ENCODE measurements at places on chromosomes 3 and 15.

DNA sequence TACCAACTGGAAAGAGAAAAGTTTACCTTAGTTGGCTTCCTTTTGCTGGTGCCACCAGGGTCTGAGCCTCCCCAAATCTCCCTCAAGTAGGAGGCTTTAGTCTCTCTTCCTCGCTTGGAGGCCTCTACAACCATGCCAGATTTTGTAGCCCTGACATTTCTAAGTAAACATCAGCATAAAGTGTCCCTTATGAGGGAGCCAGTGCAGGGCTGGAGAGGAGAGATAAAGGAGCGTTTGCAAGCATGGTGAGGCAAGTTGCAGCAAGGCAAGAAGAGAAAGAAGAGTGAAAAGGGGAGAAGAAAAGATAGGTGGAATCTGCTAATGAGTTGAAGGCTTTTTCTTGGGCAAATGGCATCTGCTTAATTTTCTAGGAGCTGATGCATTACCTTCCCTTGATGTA, 82.7 kb upstream of the FNDC3B start:
- peak; percentile 53 for DNase-seq

DNA sequence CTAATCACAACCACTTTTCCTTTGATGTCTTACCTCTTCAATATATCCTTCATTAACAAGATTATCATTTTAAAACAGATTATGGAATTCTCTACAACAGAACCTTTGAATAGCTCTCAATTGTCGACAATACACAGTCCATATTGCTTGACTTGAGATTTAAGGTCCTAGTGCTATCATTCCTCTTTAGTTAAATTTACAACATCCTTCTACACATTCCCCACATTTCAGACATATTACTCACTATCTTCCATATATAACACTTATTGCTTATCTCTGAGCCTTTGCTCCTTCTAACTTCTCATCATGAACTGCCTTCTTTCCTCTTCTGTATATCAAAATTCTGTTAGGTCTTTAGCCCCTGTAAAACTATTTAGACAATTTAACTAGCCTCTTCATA, 247.0 kb downstream of the STXBP5L start:
- no peak for DNase-seq

- no peak for DNase-seq
Measured at GRCh38 chr3:104614564-104614963, 752.1 kb upstream of the ALCAM start.

DNA sequence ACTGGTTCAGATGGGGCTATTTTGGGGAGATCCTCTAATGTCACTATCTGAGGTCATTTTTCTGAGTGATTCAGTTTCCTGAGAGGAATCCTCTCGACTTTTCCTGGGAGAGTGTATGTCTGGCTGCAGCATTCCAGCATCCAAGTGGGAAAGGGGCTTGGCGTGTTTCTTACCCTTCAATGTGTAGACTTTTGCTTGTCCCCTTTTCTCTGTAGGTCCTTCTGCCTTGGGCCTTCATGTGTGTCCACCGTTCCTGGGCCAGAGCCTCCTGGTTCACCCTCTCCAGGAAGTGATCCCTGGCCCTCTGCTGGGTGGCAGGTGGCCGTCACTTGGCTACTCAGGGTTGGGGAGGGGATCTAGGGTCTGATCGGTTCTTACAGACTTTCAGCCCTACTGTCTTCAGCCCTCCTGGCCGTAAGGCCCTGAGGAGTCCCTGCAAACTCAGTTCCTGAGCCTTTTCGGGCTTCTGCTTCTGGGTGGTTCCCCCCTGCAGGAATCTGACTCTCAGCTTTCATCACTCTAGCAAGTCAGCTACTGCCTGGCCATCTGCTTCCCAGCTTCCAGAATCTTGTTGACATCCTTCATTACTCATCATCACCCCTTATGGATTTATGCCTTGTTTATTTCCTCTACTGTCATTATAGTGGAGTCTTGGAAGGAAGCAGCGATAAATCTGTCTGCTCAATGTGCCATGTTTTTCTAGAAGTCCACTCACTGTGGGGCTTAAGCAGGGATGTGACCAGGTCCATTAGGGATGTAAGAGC, 36.5 kb downstream of the GOLGA6L10 start:
- DNase-seq, result no peak

- DNase-seq, result peak; percentile 96
Measured at GRCh38 chr3:14216257-14217048, 37.8 kb downstream of the LSM3 start.

DNA sequence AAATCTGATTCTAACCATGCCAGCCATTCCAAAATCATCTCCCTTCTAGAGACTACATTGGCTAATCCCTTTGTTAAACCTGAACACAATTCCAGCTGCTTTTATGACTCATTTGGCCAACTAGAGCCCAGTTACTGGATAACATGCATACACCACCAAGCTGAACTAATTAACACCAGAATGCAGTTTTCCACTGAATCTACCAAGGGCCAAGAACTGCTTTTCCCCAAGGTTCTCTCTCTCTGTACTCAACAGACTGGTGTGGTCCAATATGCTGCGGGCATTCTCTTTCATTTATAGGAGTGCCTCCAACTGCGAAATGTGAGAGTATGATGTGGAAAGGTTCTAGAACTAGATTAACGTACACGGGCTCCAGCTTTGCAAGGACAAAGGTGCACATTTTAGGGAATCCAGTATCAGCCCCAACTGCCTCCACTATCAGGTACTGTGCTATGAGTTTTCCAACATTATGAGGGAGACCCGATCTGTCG, 1.5 kb downstream of the CHSY1 start:
- DNase-seq, result peak; percentile 23

DNA sequence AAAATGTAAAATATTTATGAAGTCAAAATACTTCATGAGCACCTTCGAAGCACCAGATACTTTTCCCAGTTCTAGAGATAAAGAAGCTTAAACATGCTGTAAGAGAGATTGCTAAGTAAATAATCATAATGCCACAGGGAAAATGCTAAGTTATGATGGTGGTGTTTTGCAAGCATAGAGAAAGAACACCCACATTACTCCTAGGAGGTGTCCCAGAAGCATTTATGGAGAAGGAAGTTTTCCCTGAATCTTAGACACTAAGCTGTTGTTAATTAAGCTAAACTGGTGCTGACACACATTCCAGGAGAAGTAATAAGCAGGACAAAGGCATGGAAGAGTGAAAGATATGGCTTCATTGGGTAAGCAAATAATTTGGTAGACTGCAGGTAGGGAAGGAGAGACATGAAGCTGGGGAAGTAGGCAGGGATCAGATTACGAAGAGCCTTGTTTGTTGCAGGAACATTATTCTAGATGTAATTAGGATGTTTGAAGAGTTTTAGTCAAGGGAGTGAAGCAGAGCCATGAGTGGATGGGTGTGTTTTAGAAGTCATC, 40.4 kb upstream of the CHMP2B start:
- DNase-seq, result no peak

DNA sequence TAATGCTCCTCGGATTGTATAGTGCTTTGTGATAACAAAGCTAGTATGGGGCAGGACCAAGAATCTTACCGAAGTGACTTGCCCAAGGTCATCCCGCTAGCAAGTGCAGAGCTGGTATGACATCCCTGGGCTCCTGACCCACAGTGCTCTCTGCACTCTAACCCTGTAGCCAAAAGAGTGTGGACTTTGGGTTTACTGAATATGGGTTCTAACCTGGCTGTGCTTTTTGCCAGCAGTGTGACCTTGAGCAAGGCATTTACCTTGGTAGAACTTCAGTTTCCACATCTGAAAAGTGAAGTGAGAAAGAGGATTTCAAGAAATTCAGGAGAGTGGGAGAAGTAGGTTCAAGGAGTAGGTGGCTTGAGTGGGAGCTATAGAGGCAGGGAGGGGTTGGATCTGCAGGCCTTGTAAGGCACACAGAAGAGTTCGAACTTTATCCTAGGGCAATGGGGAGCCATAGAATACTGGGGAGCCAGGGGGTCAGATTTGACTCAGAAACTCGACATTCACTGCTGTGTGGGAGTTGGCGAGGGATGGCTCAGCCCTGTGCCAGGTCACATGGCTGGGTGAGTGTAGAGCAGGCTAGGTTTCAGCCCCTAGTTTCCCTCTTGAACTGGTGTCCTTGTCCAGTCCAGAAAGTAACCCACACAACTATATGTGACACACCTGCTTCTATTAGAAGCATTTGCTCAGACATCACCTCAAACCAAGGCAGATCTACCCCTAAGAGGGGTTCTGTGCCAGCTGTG, 91.9 kb downstream of the RPLP1 start:
- DNase-seq, result no peak

- no peak for DNase-seq
Measured at GRCh38 chr3:126039870-126040269, 44.1 kb downstream of the SLC41A3 start.

GRCh38 chr3:194132465-194133286, 3.3 kb upstream of the HES1 start:
- DNase-seq, result no peak

- DNase-seq, result no peak
Measured at GRCh38 chr3:93910097-93910496, 63.6 kb downstream of the PROS1 start.

- DNase-seq, result peak; percentile 46
Measured at GRCh38 chr15:64355348-64355943, 527 bp downstream of the CSNK1G1 start.

DNA sequence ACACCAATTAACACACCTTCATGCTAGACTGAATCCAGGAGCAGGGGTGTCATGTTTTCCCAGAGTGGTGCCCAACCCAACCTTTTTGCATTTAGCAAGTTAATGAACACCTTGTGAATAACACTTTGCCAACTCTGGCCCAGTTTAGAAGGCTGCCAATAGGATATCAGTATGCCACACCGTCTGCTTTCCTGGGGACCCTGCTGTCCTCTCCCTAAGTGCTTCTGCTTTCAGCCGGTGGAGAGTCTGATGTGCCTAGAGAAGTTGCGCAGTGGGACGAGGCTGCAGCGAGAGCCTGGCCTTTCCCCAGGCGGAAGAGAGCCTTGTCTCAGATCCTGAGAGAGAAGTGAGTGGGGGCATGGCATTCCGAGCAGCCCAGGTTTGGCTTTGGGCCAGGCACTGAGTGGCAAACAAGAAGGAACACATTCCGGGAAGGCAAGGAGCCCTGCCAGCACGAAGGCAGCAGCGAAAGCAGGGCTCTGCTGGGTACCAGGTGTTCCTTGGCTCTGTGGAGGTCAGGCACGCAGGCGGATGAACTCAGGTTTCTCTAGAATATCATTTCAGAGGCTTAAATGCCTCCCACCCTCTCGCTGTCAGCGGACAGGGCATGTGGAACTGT, 36.9 kb downstream of the SENP8 start:
- no peak for DNase-seq

- peak; percentile 92 for DNase-seq
Measured at GRCh38 chr3:9399746-9400145, 2.3 kb downstream of the SETD5 start.

- no peak for DNase-seq
Measured at GRCh38 chr3:131957980-131958379, 76.8 kb downstream of the CPNE4 start.

GRCh38 chr15:48868536-48868935, 9.4 kb upstream of the EID1 start:
- no peak for DNase-seq

GRCh38 chr3:134904241-134904771, 109.2 kb downstream of the EPHB1 start:
- peak; percentile 17 for DNase-seq

DNA sequence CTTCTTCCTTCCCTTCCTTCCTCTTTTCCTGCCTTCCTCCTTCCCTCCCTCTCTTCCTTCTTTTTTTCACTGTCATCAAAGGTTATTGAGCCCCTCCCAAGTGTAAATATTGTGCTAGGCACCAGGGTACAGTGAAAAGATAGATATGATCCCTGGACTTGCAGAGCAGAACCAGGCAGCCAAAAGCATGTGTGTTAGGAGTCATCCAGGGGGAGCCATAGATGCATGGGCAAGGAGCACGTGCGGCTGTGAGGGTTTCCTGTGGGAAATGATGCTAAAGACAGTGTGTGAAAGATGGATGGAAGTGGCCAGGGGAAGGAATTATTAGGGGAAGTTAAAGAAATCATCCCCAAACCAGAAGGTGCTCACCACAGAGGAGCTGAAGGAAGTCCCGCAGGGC, 65.2 kb downstream of the NR2F2 start:
- DNase-seq, result no peak

DNA sequence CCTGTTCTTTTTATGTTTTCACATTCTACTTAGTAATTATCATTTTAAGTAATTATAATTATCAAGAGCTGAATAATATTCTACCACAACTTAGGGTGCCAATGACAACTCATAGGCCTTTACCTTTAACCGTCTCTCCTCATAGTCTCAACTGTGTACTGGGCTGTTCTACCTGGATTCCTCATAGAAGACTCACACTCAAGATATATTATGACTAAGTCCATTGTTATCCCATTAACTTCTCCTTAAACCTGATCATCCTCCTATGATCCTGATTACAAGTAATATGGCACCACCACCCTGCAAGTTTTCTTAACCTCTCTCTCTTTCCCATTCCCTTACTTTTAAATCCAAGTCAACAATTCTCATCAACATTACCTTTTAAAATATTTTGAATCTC, 285.9 kb upstream of the VEPH1 start:
- DNase-seq, result no peak

DNA sequence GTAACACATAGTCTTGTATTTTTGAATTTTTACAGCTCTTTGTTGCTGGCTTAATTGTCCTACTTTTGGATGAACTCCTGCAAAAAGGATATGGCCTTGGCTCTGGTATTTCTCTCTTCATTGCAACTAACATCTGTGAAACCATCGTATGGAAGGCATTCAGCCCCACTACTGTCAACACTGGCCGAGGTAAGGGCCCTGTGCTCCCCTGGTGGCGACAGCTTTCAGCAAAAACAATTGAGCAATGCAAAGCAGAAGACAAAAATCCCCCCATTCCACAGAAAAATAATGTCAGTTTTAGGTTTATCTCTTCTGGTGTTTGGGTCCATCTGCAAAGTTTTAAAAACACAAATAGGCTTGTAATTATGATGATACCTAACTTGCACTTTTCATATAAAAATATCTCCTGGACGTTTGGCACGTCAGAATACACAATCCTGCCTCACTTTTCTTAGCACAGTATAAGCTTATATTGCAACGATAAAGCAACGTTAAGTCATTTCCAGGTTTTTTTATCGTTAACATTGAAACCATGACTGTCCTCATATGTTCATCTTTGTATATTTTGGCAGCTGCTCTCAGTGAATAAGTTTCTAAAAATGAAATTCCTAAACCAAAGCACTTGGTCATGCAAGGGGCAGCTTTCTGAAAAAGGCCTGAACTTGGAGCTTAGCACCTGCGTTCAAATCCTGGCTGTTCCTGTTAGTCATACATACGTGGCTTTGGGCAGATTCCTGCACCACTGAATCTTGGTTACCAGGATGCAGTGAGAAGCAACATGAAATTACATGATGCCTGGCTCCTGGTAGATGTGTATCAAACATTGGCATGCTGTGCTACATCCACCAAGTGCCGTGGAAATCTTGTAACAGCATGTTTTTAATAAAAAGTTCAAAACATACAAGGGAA, 8.5 kb downstream of the SEC61A1 start:
- DNase-seq, result no peak
